ENCODE measurements at places on chromosomes 11 and 22. TPM values are rescaled to one million over a fixed set of nuclear protein-coding genes. Genes with fewer than 3 reads are reported as not detected.
A peak's percentile ranks its signal among the peaks of the same experiment; 100 is the strongest.

GRCh38 chr11:121802542-121802941 lies 313.5 kb downstream of the BLID start:
- H3K27me3 ChIP-seq, result no peaks in the 10 kb centered on the region
- H3K36me3 ChIP-seq, result no peaks in the 10 kb centered on the region
- peaks cover 29% of the 10 kb centered on the region for H3K4me1 ChIP-seq
- no peak for DNase-seq
- no peak overlapping the region for H3K4me3 ChIP-seq

- H3K4me3 ChIP-seq, result no peak overlapping the region
- DNase-seq, result no peak
- no peak overlapping the region for H3K27ac ChIP-seq
These were observed 10.8 kb upstream of the KDM4E start for GRCh38 chr11:95014184-95014821.

GRCh38 chr22:43537019-43537585 lies 125.3 kb downstream of the MPPED1 start:
- no peak overlapping the region for H3K27ac ChIP-seq
- peak; percentile 80 for DNase-seq
- H3K27me3 ChIP-seq, result peaks cover 2% of the 10 kb centered on the region

Gene FREY1
- 1.5 TPM for total RNA-seq

Gene GP1BB
- total RNA-seq, result 28.6 TPM
